ENCODE measurements at places on chromosomes 6 and 20.

DNA sequence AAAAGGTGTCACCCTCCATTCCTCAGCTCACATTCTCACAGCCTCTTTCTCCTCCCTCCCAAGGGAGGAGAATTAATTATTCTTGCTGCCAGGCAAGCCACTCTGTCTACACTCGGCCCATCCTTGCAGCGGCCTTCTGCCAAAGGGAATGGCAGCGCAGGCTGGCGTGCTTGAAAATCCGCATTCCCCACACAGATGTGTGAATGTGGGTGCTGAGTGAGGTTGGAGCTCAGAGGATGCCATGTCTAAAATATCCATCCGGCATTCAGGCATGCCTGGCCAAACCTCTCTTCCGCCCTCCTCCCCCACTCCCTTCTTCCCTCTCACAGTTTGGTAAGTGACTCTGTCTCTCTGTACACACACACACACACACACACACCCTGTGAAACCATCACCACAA lies 27.7 kb downstream of the PNPLA1 start:
- no peak for DNase-seq

GRCh38 chr6:410555-411395 lies 19.2 kb downstream of the IRF4 start:
- DNase-seq: no peak

GRCh38 chr20:1707588-1708449 lies 50.2 kb upstream of the SIRPG start:
- DNase-seq: no peak

DNA sequence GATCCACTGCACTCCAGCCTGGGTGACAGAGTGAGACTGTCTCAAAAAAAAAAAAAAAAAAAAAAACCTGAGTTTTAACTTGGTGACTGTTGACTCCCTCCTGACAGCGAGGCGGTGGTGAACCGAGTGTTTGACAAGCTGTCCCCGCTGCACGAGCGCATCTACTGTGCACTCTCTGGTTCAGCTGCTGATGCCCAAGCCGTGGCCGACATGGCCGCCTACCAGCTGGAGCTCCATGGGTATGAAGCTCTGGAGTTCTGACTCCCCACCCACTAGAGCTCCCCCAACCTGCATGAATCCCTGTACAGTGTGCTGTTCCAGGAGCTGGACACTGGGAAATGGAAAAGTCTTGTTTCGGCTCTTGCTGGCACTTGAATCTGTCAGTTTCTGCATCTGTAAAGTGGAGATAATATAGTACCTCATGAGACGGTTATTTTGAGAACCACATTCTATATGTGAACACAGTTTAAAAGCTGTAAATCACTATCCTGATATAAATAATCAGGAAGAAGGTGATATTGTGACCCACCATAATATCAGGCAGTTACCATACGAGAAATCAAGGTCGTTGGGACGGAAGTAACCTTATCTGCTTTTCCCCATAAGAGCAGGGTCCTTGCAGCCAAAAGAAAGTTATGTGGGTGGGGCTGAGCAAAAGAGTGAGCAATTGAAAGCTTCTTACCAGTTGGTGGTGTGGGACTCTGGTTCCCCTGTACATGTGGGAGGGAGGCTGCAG lies 3.3 kb downstream of the PSMB9 start:
- DNase-seq: no peak

GRCh38 chr6:34243131-34243771 lies 5.6 kb downstream of the SMIM29 start:
- no peak for DNase-seq

- DNase-seq: no peak
Measured at GRCh38 chr20:19812696-19813095, 54.6 kb downstream of the RIN2 start.

GRCh38 chr6:138500045-138500665 lies 861 bp upstream of the NHSL1 start:
- DNase-seq: no peak

Measured in activated CD8-positive, alpha-beta memory T cell treated with anti-CD3 and anti-CD28 coated beads for 48 hours (primary cell).